ENCODE measurements at places on chromosomes 7 and 10.

DNA sequence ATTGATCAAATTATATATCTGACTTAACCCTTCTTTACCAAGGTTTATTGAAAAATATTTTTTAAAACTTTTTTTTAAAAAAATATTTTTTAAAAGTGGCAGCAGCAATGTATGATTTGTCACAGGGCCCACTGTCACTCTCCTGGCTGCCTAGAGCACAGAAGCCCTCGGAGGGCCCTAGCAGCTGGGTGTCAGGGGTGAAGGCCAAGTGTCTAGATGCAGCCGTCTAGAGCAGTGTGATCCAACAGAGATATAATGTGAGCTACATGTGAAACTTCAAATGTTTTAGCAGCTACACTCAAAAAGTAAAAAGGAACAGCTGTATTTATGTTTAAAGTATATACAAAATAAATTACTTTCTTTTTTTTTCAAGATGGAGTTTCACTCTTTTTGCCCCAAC, 112.7 kb downstream of the ARHGAP22 start:
- H3K36me3 ChIP-seq, result no peaks in the 10 kb centered on the region
- DNase-seq, result no peak
- H3K4me1 ChIP-seq, result no peaks in the 10 kb centered on the region
- H3K4me3 ChIP-seq, result no peak overlapping the region
- no peaks in the 10 kb centered on the region for H3K27me3 ChIP-seq

DNA sequence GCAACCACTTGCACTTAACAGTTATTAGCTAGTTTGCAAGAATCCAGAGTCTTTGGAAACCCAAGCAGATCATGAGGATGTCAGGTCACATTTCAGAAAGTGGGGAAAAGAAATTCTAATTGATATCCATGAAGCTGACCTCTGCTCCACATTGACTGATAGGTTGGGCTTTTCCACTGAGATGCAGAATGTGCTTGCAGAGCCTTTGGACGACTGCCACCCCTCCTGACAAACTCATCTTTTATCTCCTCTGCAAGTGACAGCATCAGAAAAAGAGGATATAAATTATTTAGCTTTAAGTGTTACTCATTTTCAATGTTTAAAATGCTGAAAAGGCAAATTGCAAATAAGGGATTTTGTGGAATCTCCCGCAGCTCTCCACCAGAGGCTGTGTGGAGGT, 75.3 kb downstream of the C10orf90 start:
- H3K4me1 ChIP-seq, result no peaks in the 10 kb centered on the region
- no peaks in the 10 kb centered on the region for H3K36me3 ChIP-seq
- DNase-seq, result no peak
- H3K27ac ChIP-seq, result no peak overlapping the region
- no peak overlapping the region for H3K4me3 ChIP-seq

DNA sequence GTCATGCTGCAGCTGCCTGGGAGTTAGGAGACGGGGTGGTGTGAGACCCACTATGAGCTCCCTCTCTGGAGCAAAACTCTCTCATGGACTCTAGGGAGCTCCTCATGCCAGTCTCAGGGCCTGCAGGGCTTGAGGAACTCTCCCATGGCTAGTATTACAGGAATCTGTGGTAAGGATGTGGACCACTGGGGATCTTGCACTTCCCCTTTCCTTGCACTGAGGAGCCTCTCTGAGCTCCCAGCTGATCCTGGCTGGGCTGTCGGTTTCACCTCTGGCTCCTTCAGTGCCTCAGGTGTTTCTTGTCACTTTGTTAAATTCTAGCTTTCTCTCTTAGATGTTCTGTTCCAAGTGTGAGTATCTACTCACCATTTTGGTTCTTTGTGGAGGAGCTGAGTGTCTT, 71.6 kb upstream of the IMMP2L start:
- H3K27ac ChIP-seq, result no peak overlapping the region
- no peak for DNase-seq
- no peaks in the 10 kb centered on the region for H3K4me1 ChIP-seq
- H3K4me3 ChIP-seq, result no peak overlapping the region
- no peaks in the 10 kb centered on the region for H3K36me3 ChIP-seq

DNA sequence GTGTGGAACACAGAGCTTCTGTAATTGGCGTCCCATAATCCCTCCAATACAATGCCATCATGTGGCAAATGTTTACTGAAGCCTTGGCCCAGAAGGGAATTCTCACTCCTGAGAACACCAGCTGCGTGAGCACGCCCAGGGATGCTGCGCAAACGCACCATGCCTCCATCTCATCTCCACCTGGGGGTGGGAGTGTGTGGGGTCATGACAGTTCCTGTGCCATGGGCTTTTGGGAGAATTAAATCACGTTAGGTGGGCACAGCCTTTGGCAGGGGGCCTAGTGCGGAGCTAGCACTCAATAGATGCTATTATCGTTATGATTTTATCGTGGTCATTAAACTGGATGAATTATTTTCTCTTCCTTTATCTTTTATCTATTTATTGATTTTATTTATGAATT, 15.8 kb downstream of the WDFY4 start:
- peaks cover 8% of the 10 kb centered on the region for H3K27me3 ChIP-seq
- DNase-seq, result no peak
- H3K4me1 ChIP-seq, result no peaks in the 10 kb centered on the region
- no peak overlapping the region for H3K4me3 ChIP-seq

- H3K36me3 ChIP-seq, result no peaks in the 10 kb centered on the region
- H3K27ac ChIP-seq, result no peak overlapping the region
- H3K4me1 ChIP-seq, result no peaks in the 10 kb centered on the region
- H3K27me3 ChIP-seq, result no peaks in the 10 kb centered on the region
Measured at GRCh38 chr10:78829565-78829964, 239.2 kb upstream of the ZMIZ1 start.

DNA sequence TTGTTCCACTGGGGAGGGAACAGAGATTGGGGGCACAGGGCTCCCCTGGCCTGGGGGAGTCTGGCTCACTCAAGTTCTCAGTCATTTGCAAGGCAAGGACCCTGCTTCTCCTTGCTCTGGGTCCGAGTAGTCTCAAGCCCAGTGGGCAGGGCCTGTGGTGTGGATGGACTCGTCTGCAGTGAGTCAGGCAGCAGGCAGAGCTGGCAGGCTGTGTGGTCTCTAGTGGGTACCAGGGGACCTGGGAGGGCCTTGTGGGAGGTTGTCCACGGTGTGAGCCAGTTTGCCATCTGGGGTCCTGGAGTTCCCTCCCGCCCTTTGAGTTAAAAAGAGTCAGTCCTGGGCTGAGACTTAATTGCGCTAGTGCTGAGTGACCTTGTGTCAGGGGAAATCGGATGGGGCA, 8.8 kb upstream of the SH2D4B start:
- H3K27me3 ChIP-seq, result no peaks in the 10 kb centered on the region
- no peak overlapping the region for H3K27ac ChIP-seq
- no peak overlapping the region for H3K4me3 ChIP-seq
- no peaks in the 10 kb centered on the region for H3K36me3 ChIP-seq
- no peak for DNase-seq

GRCh38 chr10:75013007-75013406, 98.4 kb upstream of the SAMD8 start:
- H3K27ac ChIP-seq, result no peak overlapping the region
- no peaks in the 10 kb centered on the region for H3K27me3 ChIP-seq
- H3K4me1 ChIP-seq, result no peaks in the 10 kb centered on the region
- H3K36me3 ChIP-seq, result no peaks in the 10 kb centered on the region
- no peak overlapping the region for H3K4me3 ChIP-seq

DNA sequence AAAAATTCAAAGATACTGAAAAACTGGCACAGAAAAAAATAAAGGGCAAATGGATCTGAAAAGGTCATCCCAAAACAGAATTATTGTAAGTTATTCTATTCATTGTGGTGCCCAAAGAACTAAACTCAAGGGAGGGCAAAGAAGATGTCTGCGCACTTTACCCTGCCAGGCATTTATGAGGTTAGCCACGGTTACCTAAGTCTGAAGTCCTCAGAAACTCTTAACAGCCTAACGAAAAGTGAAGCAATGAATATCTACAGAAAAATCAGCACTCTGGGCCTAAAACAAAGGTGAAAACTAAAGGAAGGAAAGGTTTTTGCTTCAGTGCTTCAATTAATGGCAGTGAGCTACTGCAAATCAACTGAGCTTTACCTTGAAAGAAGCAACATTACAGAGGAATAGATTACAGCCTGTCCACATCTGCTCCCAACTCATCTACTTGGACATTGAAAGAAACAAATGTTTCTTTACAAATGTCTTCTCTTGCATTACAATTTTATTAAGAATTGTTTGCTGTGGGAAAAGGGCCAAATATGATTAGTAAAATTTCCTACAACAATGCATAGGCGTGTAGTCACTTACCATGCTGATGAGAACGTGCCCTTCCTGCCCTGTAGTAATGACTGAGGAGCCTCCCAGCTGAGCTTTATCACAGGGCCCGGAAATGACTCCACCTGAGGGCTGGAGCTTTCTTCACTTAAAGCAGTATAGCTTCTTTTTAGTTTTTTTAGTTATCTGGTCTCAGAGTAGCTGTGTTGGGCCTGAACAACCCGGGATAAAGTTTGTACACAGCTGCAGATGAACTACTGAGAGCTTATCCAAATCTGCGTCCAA, at the start of gene TUBAL3:
Gene TUBAL3 (minus strand): TSS at position 621 of the 834 bp plus-strand sequence. CDS start 36 bp downstream, at position 585.
- no peak within 1 kb of the TSS for H3K4me3 ChIP-seq
- H3K4me1 ChIP-seq, result no peaks in the 10 kb centered on the region
- DNase-seq, result no peak
- no peak within 1 kb of the TSS for H3K27ac ChIP-seq
- H3K27me3 ChIP-seq, result no peaks in the 10 kb centered on the region
- H3K36me3 ChIP-seq, result no peaks in the 10 kb centered on the region

DNA sequence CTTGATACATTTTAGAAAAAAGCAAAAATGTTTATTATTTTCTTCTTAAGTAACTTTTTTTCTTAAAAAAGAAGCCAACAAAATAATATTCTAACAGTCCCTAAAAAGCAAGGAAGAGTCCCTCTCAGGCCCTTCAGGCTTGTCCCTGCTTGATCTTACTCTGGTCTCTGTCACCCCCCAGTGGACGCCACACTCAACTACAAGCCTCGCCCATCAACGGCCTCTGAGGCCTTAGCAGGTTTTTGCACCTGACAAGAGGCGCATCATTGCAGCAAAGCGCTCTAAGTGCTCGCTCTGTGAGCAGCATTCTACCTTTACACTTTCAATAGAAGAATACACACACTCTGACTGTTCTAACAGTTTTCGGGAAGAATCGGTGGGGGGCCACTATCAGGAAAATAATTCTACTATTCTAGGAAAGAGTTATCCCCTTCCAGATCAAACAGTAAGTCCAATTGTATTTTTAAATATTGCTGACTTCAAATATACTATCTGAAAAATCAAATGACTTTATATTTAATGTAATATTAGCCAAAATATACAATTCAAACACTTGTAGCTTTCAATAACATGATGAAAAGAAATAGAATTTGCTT, 139.2 kb downstream of the USP6NL start:
- no peaks in the 10 kb centered on the region for H3K27me3 ChIP-seq
- H3K27ac ChIP-seq, result no peak overlapping the region
- DNase-seq, result peak; percentile 41
- no peaks in the 10 kb centered on the region for H3K36me3 ChIP-seq
- H3K4me1 ChIP-seq, result no peaks in the 10 kb centered on the region

GRCh38 chr10:61617180-61617579, 45.5 kb upstream of the CABCOCO1 start:
- no peaks in the 10 kb centered on the region for H3K36me3 ChIP-seq
- H3K4me1 ChIP-seq, result no peaks in the 10 kb centered on the region
- no peak for DNase-seq
- H3K27ac ChIP-seq, result no peak overlapping the region
- no peak overlapping the region for H3K4me3 ChIP-seq

DNA sequence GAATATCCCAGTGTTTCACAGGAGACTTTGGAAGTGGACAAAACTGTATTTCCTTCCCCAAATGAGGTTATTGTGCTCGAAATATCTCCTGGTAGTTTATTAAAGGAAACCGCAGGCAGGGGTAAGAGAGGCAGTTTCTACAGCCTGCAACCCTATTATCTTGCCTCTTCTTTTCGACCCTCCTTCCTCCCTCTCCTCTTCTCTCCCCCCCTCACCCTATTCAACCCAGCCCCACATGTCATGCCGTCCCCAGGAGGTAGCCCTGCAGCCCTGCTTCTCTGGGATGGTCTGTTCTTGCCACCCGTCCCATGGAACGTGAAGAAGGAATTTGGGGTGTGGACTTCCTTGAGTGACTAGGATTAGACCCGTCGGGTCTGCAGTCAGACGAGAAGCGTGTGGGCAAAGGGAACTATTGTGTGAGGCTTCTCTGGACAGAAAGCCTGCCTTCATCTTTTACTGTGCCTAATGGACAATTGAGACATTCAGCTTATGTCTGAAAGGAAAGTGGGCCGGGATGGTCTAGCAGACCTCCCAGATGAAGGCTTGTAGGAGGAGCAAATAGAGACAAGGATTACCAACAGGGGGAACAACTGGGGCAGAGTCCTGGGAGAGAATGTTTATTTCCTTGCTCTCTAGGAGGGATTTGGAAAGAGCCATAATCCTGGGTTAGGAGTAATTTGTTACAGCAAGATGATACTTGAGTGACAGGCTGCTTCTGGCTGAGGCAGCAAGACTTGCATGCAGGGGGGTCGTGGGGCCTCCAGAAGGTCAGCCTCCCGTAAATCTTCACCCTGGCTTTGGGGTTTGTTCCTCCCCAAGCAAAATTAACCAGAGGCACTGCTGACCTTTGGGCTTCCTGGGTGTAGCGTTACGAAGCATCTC, 77.8 kb downstream of the TCF7L2 start:
- no peak overlapping the region for H3K4me3 ChIP-seq
- DNase-seq, result no peak
- H3K4me1 ChIP-seq, result peaks cover 54% of the 10 kb centered on the region
- no peaks in the 10 kb centered on the region for H3K27me3 ChIP-seq
- H3K36me3 ChIP-seq, result no peaks in the 10 kb centered on the region
- peak overlapping the region; percentile 71 for H3K27ac ChIP-seq

DNA sequence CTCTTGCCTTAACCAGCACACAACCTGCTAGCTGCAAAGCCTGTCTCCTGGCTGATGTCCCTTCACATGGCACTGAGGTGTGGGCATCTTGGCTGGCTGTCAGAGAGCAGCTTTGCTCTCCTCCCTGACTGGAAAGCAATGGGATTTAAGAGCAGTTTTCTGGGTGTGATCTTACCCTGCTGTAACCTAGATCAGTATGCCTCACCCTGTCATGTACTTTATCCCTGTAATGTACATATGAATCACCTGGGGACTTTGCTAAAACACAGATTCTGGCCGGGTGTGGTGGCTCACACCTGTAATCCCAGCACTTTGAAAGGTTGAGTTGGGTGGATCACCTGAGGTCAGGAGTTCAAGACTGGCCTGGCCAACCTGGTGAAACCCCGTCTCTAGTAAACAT, 209.9 kb downstream of the FRMD4A start:
- no peaks in the 10 kb centered on the region for H3K27me3 ChIP-seq
- H3K4me1 ChIP-seq, result no peaks in the 10 kb centered on the region
- DNase-seq, result no peak

DNA sequence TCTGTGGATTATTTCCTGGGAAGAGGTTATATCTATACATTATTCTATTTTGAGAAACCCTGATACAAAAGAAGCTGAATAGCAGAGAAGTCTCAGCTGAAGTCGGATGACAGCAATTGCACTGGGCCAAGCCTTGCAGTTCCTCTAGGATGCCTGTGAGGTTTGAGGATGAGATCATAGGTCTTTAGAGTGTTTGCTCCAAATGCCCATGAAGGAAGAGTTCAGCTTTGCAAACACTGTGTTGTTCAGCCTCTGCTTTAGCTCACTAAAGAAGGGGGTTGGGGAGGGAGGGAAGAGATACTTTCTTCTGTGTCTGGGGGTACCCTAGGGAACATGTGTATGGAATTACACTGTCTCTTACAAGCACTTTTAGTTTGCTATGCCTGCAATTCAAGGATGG, 282.5 kb upstream of the NRP1 start:
- DNase-seq, result no peak
- no peaks in the 10 kb centered on the region for H3K4me1 ChIP-seq
- H3K27ac ChIP-seq, result no peak overlapping the region
- H3K27me3 ChIP-seq, result no peaks in the 10 kb centered on the region
- H3K4me3 ChIP-seq, result no peak overlapping the region

GRCh38 chr10:9625304-9625703, 1392.4 kb upstream of the CELF2 start:
- H3K4me3 ChIP-seq, result no peak overlapping the region
- H3K27me3 ChIP-seq, result no peaks in the 10 kb centered on the region
- no peaks in the 10 kb centered on the region for H3K4me1 ChIP-seq
- H3K36me3 ChIP-seq, result no peaks in the 10 kb centered on the region

All from Panc1 (cell line).